Stimulated activated CD8-positive, alpha-beta memory T cell treated with anti-CD3 and anti-CD28 coated beads, Interleukin-4, amount 100 ng/mL, for 1 hour (primary cell): ENCODE measurements at places on chromosomes 4 and X.
A peak's percentile ranks its signal among the peaks of the same experiment; 100 is the strongest.

DNA sequence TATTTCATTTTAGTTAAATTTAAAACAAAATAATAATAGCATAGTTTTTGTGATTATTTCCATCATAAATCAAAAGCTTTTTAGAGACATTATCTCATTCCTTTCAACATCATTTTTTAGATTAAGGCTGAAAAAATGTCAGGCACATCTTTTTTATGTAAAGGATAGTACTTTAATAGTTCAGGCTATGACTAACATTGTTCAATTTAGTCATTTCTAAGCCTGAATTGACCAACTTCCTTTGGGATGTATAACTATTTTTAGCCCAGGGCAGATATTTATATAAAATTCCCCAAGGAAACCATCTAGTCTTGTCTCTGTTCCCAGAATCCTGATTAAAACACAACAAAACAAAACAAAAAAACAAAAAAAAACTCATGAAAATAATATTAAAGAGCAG is 145.6 kb upstream of the PCDH18 start:
- no peak for DNase-seq

GRCh38 chrX:49844611-49845010 is 15.5 kb downstream of the PAGE4 start:
- DNase-seq, result no peak

DNA sequence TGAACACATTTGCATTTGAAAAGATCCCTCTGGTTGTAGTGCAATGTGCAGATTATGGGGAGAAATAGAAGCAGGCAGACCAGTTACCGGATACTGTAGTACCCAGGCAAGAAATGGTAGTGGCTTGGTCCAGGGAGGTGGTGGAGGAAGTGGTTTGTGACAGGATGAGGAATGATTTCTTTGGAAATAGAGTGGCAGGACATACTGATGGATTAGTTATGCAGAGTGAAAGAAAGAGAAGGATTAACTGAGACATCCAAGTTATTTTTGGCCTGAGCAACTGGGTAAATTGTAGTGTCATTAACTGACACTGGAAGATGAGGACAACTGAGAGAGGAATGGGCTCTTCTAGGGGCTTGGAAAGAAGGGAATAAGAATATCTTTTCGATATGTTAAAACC is 139.7 kb downstream of the CFAP299 start:
- no peak for DNase-seq

- no peak for DNase-seq
These were observed at the start of gene MGAT4D for GRCh38 chr4:140497747-140498636. MGAT4D (minus strand) TSS chr4:140498293; CDS start chr4:140498222, 71 bp downstream.

GRCh38 chr4:55446578-55446922 is 50.8 kb downstream of the TMEM165 start:
- no peak for DNase-seq

DNA sequence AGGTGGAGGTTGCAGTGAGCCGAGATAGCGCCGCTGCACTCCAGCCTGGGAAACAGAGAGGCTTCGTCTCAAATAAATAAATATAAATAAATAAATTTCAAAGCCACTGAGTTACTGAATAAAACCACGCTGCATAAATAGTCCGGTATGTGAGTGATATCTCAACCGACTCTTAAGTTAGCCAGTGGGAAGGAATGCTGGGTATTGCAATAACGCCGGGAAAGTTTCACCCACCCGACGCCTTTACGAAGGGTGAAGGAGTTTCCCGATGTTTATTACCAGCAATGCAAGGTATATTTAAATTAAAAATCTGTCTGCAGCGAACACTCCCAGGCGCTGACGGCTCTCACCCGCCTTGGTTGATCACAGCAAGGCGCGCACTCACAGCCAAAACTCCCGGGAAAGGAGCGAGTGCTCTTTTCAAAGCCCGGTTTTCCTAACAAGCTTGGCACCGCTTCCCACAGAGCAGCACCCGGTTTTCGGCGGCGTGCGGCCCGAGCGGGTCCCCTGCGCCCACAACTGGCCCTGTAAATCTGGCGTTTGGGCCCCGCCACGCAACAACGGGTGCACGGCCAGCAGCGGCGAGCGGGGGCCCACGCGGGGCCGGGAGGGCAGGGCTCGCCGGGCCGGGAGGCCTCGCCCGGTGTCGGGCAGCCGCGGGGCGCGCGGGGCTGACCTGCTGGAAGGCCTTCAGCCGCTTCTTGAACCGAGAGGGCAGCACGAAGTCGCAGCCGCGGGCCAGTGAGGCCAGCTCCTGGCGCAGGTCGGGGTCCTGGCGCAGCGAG is 13.7 kb downstream of the PPP2R3B start:
- DNase-seq, result no peak

- no peak for DNase-seq
These were observed 15.0 kb upstream of the MTNR1A start for GRCh38 chr4:186570193-186570996.

DNA sequence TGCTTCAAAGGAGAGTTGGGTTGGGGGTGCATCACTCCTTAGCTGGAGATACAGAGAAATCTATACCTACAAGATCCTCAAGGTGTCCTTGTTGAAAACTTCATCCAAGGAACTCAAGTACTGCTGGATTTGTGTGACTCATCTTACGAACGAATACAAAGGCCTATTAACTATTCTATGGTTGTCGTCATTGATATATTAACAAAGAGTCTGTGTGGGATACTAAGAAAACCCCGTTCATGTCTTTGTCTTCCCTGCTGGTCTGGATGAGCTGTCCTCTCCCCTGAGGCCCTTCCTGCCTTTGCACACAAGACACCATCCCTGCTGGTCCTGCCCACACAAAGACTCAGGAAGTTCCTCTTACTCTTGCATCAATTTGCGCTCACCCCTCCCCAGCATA is 54.9 kb upstream of the IRF2 start:
- no peak for DNase-seq

DNA sequence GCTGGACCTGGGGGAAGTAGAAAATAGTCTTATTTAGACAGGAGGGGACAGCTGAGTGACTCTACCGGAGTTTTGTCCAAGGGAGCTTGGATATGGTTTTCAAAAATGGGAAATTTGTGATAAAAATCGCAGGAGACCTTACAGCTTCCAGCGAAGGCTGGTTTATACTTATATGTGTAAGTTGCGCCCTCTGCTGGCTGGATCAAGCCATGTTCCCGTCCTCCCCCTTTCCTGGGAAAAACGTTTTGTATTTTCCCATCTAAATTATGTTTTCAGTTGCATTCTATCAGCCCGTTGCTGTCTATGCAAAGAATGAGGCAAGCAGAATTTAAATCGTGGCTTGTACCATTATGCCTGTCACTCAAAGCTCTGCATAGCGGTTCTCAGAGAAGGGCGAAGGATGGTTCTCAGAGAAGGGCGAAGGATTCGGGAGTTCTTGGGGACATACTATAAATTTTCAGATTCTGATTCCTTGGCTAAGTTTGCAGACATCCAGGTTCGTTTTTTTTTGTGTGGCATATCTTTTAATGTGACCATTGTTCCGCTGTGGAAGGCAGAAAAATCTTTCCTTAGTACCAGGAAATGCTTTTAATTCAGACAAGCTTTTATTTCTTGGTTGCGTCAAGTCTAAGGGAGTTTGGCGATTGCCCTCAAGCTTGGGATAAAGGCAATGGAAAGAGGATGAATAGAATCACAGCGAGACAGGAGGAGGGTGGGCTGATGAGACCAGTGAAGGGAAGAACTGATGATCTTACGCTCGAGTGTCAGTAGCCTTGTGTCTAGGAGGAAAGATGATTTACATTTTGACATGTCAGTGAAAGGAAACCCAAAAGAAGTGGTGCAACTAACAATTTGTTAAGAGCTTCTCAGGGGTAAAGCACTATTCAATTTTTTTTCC is 128.5 kb upstream of the ARX start:
- DNase-seq, result peak; percentile 1

- no peak for DNase-seq
These were observed 654.9 kb upstream of the HTR2C start for GRCh38 chrX:113929004-113929403.

GRCh38 chrX:13533726-13534125 is 35.7 kb upstream of the EGFL6 start:
- no peak for DNase-seq

DNA sequence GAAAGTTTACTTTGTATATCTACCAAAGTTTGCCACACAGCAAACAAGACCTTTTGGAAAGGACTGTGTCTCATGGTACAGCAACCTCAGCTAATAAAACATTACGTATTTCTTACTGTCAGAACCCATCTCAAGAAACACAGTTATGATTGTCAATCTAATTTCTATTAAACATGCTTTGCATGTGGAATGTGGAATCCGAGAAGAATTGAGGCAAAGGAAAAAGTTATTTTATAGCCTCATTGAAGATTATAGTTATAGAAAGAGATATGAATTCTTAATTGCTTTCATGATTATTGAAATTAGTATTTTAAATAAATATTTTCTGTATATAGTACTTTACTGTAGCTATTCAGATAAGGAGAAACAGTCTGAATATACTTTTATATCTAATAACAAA is 5.4 kb downstream of the PCDH7 start:
- no peak for DNase-seq

DNA sequence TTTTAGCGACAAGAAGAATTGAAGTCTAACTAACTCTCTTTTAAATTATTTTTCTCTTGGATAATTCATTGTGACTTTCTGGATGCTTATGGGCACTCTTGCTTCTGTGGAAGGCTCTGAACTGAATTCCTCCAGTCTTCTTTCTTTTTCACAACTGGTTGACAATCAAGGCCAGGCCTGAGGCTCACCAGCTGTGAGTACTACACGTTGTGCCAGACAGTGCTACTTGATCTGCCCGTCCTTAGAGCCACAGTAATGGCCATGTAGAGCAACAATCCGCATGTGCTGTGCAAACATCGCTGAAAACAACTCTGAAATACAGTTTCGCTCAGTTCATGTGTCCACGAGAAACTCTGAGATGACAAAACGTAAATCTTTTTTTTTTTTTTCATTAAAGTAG is 1336.3 kb upstream of the AGA start:
- DNase-seq, result no peak

GRCh38 chr4:114279711-114280110 is 300.3 kb upstream of the ARSJ start:
- no peak for DNase-seq

- DNase-seq, result no peak
These were observed 92.7 kb upstream of the RPL34 start for GRCh38 chr4:108527723-108528122.

DNA sequence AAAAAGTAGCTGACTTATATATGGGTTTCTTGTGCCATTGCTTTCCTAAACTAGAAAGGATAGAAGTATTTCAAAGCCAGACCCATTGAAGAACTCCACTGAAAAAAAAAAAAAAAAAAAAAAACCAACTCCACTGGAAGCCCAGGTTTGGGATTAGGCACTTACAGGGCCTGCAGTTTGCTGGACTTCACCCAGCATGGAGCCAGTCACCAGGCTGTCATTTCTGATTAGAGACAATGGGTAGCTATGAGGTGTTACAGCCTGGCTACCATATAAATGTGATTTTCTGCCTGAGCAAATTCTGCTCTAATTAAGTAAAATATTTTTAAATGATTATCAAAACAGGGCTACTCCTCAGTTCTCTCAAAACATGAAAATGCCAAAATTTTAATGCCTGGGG is 49.5 kb downstream of the HS6ST2 start:
- DNase-seq, result no peak

DNA sequence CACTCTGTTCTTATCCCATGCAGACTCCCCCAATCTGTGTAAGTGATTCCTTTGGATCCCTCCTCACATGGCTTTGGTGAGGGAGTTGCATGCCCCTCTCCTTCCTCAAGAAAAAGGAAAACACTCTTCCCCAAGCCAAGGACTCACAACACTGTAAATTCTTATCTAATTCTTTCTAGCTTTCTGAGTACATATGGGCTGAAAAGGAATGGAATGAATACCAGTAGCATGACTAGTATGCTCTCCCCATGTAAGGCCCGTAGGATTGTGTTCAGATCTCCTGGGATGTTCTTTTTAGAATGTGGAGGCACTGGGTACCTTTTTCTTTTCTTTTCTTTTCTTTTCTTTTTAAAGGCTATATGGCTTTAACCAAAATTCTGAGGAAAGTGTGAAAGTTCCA is 17.0 kb upstream of the MAGED1 start:
- DNase-seq, result no peak

GRCh38 chrX:20217271-20217670 is 49.4 kb downstream of the RPS6KA3 start:
- no peak for DNase-seq

DNA sequence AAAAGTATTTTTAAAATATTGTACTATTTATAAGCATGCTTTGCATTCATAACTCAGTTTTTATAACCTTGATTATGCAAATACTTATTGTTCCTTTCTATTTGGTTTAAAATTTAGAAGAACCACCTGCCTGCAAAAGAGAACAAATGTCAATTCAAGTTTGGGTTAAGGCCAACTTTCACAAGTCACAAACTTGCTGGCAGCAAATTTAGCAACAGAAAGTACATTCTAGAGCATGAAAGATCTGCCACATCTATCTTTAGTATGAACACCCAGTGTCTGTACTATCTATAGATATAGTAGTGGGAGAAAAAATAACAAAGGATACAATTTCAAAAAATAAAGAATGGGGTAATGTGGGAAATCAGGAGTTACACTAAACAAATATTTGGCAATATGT is 1014.2 kb downstream of the C4orf33 start:
- no peak for DNase-seq

- no peak for DNase-seq
These were observed 5.4 kb upstream of the HAUS7 start for GRCh38 chrX:153475751-153476281.

DNA sequence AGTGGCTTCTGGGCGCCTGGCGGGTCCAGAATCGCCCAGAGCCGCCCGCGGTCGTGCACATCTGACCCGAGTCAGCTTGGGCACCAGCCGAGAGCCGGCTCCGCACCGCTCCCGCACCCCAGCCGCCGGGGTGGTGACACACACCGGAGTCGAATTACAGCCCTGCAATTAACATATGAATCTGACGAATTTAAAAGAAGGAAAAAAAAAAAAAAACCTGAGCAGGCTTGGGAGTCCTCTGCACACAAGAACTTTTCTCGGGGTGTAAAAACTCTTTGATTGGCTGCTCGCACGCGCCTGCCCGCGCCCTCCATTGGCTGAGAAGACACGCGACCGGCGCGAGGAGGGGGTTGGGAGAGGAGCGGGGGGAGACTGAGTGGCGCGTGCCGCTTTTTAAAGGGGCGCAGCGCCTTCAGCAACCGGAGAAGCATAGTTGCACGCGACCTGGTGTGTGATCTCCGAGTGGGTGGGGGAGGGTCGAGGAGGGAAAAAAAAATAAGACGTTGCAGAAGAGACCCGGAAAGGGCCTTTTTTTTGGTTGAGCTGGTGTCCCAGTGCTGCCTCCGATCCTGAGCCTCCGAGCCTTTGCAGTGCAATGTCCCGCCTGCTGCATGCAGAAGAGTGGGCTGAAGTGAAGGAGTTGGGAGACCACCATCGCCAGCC is at the start of gene ATOH1:
TSS of gene ATOH1 (plus strand) at position 422 of the 663 bp plus-strand sequence. CDS start at position 596, 174 bp downstream.
- DNase-seq, result no peak

DNA sequence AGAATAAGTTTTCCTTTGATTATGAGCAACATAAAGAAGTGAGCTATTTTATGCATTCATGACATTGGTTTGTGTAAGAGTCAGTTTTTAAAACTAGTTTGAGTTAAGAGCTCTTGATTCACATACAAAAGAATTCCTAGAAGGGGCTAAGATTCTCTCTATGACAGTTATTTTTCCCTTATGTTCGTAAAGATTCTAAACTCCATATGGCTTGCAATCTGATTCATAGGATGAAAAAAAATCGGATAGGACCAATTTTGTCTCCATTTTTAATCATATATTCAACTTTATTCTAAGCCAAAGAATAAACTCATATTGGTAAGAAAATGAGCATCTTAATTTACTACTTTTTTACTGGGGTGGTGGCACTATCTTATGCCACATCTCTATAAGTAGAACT is 79.4 kb downstream of the NAP1L3 start:
- no peak for DNase-seq

- DNase-seq, result no peak
These were observed 136.4 kb downstream of the ADGRL3 start for GRCh38 chr4:61336488-61336887.

GRCh38 chr4:184156163-184156920 is 61.3 kb downstream of the ENPP6 start:
- DNase-seq, result no peak
